Fibroblast of skin of left biceps (primary cell): ENCODE measurements at places on chromosomes 7 and 10.

DNA sequence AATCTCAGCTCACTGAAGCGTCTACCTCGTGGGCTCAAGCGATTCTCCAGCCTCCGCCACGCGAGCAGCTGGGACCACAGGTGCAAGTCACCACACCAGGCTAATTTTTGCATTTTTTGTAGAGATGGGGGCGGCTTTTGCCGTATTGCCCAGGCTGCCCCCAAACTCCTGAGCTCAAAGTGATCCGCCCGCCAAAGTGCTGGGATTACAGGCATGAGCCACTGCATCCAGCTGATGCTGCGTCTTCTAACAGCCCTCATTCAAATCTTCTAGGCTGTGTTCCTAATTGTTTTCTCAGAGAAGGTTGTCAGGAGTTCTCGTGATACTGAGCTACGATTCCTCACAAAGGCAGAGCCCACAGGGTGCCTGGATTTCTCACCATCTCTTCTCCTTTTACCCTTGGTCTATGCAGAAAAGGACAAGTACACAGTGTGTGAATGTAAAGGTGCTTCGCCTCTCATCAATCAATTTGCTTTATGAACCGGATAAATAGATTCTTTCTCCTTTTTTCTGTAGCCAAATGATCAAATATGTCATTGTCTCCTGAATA is 247.3 kb upstream of the PTN start:
- no peak for DNase-seq

GRCh38 chr7:158018098-158018762 is 569.4 kb downstream of the PTPRN2 start:
- no peak for DNase-seq

DNA sequence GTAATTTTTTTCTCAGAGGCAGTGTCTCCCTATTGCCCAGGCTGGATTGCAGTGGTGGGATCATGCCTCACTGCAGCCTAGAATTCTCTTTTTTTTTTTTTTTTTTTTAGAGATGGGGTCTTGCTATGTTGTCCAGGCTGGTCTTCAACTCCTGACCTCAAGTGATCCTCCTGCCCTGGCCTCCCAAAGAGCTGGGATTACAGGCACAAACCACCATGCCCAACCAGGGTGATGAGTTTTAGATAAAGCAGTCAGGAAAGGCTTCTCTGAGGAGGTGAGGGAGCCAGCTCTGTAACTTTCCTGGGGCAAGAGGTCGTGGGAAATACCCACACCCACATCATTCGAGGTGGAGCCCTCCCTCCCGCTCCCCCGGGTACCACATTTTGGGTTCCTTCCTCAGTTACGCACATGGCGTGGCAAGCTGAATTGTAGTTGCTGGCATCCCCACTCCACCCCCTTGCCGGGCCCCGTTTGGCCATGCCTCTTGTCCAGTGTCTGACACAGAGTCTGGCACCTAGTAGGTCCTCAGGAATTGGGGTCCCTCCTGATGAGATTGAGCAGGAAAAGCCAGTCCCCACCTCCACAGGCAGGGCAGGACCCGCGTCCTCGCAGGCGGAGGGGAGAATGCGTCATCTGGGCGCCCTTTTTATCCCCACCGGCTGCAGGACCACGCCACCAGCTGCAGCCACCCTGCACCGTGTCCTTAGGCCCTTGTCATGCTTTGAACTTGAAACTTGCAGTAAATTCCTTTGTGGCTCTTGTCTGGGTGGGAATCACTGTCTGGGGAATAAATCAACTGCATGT is 43.4 kb downstream of the CLIP2 start:
- DNase-seq, result no peak

GRCh38 chr7:37541810-37542443 is 93.3 kb upstream of the ELMO1 start:
- DNase-seq, result no peak

GRCh38 chr10:45468079-45468478 is 94.1 kb downstream of the ALOX5 start:
- DNase-seq, result no peak

DNA sequence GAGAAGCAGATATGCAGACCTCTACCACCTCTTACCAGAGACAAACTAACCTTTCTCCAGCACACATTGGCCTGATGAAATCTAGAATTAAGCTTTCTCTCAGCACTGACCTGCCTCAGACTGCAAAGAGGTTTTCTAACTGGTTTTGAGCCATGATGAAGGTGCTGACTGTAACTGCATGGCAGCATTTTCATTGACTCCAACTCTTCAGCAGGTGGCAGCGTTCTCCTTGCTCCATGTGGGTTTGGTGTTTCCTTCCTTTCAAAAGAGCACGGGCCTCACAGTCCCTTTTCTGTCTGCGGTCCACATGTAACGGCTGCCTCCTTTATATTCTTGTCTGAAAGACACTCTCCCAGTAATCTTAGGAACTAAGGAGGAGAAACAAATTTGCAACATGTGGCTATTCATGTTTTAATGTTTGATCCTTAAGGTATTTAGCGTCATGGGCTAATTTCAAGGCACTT is 12.6 kb downstream of the KLLN start:
- no peak for DNase-seq

DNA sequence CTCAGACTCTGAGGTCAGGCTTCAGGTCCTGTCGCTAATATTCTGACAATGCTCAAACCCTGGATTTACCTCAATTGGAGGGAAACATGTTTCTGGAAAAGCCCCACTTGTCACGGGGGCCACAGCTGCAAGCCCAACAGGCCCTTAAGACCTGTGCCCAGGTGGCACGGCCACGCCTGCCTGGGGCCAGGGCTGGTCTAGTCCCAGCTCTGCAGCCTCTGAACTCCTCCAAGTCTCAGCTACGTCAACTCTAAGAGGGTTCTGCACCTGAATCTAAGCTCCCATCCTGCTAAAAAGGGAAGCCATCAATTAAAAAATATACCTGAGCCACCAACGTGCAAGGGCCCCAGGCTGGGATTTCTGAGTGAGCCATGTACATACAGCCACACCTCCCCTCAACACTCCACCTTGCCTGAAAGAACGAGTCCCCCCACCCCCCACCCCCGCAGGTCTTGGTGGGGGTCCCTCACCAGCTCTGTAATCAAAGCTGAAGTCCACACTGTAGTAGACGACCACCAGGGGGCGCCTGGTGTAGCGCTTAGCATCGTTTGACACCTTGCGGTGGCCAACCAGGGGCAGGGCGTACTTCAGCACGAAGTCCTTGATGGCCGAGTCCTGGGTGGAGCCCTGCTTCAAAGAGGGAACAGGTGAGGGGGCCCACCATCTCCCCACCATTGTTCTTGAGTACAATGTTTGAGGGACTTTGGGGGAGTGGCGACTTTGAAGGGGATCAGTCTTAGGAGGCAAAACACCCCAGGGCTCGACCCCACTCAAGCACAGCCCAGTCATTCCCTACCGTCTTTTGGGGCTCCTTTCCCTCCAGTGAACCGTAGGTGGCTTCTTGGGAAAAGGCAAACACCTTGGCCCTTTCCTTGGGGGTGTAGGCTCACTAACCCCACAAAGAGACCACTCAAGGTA is 22.6 kb downstream of the PDIA4 start:
- peak; percentile 18 for DNase-seq

DNA sequence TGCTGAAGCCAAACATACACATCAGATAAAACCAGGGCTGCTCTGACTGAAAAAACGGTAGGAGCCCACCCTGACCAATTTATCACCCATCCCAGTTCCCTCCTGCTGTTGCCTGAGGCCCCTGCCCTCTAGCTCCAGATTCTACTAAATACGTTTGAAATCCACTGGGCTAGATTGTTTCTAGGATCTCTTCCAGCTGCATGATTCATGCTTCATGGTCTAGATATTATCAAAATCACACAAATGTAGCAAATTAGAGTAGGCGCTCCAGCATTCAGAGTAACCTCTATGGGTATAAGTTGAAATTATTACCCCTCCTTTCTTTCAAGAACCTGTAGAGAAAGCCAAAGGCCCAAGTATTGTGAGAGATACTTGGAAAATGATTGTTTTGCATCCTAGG is 151.2 kb upstream of the FAM13C start:
- no peak for DNase-seq

DNA sequence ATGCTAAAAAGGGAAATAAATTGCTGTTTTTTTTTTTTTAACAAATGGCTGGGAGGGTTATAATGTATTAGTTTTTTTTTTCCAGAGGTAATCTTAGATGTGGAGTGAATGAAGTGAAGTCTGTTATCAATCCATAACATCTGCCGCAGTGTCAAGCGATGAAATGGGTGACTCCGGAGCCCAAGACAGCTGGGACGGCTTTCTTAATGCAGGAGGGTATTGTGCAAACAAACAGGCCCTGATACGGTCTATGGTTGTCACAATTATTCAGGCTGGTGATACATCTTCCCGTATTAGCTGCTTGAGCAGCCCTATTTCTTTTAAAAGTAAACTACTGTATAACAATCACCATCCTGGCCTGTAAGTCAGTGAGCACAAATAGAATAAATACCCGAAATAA is 1231.2 kb downstream of the GATA3 start:
- DNase-seq, result no peak
